Stimulated activated CD8-positive, alpha-beta memory T cell treated with anti-CD3 and anti-CD28 coated beads, Interleukin-7, amount 100 ng/mL, for 1 hour (primary cell): ENCODE measurements at places on chromosomes 7 and 10.

DNA sequence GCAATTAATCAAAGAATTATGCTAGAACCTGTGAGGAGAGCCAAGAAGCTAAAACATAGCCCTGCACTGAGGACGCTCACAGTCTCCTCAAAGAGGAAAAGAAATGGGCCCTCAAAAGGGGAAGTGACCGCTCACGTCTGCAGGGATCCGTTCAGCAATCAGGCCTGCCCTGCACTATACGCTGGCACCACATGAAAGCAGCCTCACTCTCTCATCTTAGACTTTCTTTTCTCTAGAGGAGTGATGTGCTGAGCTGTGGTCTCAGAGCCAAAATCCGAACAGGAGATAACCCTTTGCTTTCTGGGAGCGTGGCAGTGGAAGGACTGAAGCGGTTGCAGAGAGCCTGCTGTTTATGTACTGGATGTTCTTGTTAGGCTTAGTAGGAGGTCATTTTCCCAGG, 6.3 kb upstream of the IL2RA start:
- no peak for DNase-seq

DNA sequence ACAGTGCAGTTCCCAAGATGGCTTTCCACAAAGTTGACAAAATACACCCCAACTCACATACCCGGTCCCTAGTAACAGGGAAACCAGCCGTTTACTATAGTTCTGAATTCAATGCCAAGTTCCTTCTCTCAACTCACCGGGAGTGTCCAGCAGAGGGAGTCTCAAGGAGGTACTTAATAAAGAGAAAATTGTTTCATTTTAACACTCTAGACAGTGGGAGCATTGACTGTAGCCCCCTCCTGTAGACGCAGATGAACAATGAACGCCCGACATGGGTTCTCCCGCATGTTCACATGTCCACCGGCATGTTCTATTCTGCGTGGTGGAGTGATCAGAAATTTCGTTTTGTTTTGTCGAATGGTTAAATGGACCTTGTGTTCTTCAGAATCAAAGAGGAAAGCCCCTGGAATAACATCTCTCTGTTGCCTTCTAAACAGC, 1.9 kb downstream of the HIPK2 start:
- no peak for DNase-seq

- DNase-seq, result no peak
Observed at GRCh38 chr7:113045379-113045778, 41.2 kb downstream of the GPR85 start.

DNA sequence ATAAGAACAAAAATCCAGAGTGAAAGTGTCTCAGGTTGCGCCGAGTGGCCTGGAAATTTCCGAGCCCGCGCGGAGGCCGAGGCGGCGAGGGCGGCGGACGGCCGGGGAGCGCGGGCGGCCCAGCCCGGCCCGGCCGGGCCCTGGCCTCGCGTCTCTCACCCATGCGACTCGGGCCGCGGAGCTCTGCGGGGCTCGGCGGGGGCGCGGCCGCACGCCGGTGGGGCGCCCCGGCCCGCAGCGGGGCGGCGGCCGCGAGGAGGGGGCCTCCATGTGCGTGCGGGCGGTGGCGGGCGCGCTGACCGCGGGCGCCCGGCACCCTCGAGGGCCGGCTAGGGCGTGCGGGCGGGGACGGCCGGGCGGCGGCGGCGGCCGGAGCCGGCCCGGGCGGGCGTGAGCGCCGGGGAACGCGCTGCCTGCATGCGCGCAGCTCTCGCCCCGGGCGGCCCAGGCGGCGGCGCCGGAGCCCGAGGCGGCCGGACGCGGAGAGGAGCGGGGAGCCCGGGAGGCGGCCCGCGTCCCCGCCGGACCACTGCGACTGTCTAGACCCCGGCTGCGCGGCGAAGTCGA, 302 bp upstream of the EN2 start:
- DNase-seq, result no peak

DNA sequence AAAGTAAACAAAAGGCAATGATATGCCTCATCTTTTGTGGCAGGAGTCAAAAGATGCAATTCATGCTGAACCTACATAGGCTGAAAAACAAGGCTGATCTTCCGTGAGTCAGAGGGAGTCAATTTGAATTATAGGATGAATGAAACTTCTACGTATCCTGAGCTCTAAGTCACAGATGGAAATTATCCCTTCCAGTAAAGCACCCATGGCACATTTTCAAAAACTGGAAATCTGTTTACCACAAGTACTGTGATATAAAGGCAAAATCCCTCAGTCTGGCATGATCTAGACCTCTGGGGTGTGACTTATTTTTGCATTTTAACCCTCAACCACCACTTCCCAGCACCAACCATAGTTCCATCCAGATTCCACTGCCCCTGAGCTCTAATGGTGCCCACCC, 69.6 kb downstream of the NRG3 start:
- DNase-seq, result no peak

GRCh38 chr7:141128931-141129330, 55.1 kb downstream of the TMEM178B start:
- DNase-seq, result no peak
